HS-27A (cell line): ENCODE measurements at places on chromosomes 1 and 21.

DNA sequence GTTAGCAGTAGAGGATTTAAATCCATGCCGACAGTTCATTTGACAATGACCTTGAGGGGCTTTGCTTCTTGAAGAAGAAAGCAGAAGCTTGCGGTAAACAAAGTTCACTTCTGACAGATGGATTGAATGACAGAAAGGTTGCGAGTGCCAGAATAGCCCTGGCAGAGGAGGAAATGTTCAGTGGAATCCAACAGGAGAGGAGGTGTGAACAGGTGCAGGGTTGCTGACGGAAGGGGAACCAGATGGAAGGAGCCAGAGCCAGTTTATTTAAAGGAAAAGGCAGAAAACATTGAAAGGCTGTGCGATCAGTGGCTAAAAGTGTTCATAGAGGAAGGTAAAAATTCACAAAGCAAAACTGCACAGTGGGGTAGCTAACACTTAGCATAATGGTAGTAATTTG, 141.0 kb downstream of the SDCCAG8 start:
- no peak for DNase-seq

DNA sequence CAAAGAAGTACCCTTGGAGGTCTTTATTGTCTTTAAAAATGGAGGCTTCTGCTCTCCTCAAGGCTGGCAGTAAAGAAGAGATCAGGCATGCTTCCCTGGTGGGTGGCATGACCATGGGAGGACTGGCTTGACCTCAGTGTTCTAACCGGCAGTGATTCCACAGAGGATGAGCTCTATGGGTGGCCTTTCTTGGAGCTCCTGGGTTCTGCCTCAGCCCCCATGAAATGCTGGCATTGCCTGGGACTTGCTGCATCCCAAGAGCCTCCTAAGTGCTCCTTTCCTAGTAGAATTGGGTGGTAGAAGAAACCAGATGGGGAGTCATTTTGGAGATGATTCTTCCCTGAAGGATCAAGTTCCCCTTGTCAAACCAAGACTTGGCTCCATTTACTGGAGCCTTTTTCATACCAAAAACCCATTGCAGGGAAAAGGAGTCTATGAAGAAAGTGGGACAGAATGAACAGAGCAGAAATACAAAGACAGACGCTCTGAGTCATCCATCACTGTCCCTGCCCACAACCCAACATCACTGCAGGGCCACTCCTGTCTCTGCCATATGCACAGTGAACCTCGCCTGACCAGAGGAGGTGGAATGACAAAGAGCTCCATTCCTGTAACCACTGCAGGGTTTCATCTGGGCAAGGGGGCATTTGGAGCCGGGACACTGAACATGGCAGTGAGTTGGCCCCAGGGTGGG, 42.4 kb downstream of the RIMS3 start:
- DNase-seq: no peak

DNA sequence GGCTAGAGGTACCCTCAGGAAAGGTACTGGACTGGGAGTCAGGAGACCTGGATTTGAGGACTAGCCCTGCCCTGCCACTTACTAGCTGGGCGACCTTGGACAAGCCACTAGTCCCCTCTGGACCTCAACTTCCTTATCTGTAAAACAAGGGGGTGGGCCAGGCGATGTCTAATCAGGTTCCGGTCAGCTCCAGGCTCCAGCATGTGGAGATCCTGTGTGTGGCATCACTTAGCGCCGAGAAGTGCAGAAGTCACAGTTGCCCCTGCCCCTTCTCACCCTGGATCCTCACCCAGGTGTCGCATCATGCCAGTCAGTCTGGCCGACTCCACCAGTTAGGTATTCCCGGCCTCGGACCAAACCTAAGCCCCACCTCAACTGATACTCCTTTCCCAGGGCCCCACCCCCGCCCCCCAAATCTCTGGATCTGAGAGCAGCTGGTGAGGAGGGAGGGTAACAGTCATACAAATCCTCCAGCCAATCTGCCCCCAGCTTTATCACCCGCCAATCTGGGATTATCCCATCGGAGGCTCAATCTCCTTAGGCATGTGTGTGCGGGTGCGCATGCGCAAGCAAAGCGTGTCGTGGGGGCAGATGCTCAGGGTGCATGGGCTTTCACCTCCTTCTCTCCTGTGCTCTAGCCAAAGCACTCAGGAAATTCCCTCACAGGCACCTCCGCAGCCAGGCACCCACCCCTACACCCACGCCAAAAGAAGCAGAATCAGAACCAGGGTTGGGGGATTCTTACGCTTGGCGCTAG, 5.4 kb downstream of the CELF3 start:
- no peak for DNase-seq

GRCh38 chr1:61287734-61288133, 205.4 kb downstream of the NFIA start:
- DNase-seq: peak; percentile 83

- DNase-seq: no peak
These were observed 68.2 kb downstream of the RNF187 start for GRCh38 chr1:228555074-228555994.

DNA sequence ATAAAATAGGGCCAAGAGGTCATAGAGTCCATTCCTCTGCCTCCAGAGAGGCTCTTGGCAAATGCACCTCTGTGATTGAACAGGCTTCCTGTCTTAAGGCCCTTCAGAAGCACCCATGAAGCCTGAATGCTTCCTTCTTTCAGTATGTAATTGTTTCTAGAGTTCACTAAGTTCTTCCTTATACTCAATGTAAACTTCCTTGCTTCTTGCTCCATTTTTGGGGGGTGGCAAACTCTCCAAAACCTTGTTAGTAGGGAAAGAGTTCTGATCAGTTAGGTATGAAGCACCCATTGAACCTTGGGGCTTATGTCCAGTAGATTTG, 102.3 kb upstream of the LPGAT1 start:
- DNase-seq: no peak
